Daoy (cell line): ENCODE measurements at places on chromosomes 5 and 9. TPM values are rescaled to one million over a fixed set of nuclear protein-coding genes. Genes with fewer than 3 reads are reported as not detected.

LHX6 gene
- 0.69 and 1.5 TPM in 2 replicates for total RNA-seq

PGM5 gene
- 0.57 TPM in 1 of 2 replicates, not detected in the other for total RNA-seq

GABBR2 gene
- 0.74 and 1.5 TPM in 2 replicates for total RNA-seq

ZNF608 gene
- total RNA-seq = 19.1 and 21.7 TPM in 2 replicates

UGT3A2 gene
- 1.3 TPM in 1 of 2 replicates, not detected in the other for total RNA-seq

FSD1L gene
- total RNA-seq = 10.7 and 14.3 TPM in 2 replicates

SUSD3 gene
- 0.40 and 1.3 TPM in 2 replicates for total RNA-seq

ANKRD18A gene
- 1.1 and 1.5 TPM in 2 replicates for total RNA-seq

LCN9 gene
- total RNA-seq = not detected in 2 replicates
